Stimulated activated CD4-positive, alpha-beta T cell treated with anti-CD3 and anti-CD28 coated beads, Interleukin-12 subunit alpha, Interleukin-12 subunit beta, amount 100 ng/mL, for 24 hours (primary cell): ENCODE measurements at places on chromosomes 11 and 22.

GRCh38 chr11:119782006-119782738, 53.2 kb upstream of the NECTIN1 start:
- DNase-seq: no peak

DNA sequence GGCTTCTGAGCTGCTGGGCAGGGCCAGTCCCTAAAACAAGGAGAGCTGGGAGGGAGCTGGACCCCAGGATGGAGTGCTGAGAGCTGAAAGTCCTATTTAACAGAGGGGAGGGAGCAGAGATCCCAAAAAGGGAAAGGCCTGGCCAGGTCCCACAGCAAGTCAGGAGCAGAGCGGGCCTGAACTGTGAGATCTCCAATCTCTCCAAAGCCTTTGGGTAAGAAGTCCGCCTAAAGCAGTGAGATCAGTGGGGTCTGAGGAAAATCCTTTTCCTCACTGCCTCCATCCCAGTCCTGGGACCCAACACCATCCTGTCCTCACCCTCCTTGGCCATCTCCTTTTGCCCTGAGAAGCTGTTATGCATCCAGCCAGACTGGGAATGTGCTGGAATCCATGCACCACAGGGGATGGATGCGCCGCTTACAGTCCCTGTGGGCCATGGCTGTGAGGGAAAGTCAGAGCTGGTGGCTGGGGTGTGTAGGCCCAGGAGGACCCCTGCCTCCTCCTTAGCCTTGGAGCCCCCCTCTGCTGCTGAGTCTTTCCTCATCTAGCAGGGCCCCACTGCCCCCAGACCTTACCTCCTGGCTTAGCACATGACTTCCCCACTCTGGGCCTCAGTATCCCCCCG, 8.6 kb downstream of the LRRC75B start:
- DNase-seq: no peak

GRCh38 chr11:35525501-35526175, at the start of gene PAMR1:
PAMR1 (minus strand) TSS chr11:35525616; CDS start chr11:35525585, 31 bp downstream.
- DNase-seq: no peak

DNA sequence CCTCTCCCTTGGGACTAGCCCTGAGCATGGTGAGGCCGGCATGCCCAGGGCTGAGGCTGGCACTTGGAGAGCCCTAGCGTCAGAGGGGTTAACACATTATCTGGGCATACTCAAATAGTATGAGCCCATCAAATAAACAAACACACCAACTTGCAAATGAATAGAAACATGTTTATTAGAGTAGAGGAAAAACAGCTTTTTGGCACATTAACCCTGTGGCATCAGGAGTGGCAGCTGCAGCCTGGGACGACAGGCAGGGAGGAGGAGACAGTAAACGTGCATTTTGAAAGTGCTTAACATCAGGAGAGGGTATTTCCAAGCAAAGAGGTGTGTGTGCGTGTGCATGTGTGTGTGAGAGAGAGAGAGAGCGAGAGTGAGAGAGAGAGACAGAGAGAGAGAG, 684.9 kb downstream of the NTM start:
- DNase-seq: no peak

GRCh38 chr11:2913019-2913431, 16.2 kb downstream of the PHLDA2 start:
- DNase-seq: no peak

- no peak for DNase-seq
These were observed 48.0 kb upstream of the NARS2 start for GRCh38 chr11:78622666-78623065.

- no peak for DNase-seq
These were observed 13.8 kb upstream of the IFITM3 start for GRCh38 chr11:334264-334994.

GRCh38 chr11:63922673-63923192, 5.8 kb upstream of the RCOR2 start:
- DNase-seq: no peak

- no peak for DNase-seq
These were observed 41.8 kb downstream of the BARX2 start for GRCh38 chr11:129417458-129417857.

DNA sequence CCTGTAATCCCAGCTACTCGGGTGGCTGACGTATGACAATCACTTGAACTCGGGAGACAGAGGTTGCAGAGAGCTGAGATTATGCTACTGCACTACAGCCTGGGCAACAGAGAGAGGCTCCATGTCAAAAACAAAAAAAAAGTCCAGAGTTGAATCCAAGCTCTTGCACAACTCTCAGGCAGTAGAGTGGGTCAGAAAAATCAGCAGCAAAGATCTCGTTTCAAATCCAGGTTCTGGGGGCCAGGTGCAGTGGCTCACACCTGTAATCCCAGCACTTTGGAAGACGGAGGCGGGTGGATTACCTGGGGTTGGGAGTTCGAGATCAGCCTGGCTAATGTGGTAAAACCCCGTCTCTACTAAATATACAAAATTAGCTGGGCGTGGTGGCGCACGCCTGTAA, 24.9 kb downstream of the CLPB start:
- no peak for DNase-seq

DNA sequence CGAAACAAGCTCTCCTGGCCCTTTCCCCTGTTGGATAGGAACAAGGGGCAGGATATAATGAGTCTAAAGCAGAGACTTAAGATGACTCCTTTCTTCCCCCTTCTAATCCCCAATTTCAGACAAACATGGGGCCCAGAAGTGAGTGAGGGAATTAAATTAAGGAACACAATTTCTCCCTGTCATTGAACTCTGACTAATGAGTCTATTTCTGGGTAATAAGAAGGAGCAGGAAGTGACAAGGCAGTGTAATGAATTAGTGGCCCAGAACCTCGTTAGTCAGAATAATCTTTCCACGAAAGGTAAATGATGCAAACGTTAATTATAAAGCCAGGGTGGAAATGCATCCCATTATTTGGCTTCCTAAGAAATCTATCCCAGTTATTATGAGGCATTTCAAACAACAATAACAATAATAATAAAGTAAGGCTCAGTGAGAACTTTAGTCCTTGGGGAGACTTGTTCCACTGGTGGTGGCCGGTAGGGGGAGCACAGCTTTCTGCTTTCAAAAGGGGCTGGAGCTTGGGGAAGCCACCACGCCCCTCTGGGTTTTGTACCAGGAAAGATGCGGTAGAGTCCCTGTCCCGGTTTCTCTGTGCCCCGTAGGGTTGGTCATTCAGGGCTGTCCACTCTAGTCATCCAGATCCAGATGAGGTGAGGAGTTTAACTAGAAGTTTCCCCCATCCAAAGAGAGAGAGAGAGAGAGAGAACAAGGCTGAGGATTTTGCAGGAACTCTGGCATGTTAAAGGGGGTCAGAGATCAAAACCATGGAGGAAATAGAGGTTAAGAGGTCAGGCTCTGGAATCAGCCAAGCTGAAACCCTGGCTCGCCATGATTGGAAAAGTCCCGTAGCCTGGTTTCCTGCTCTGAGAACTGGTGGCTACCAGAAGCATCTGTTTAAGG, 298.3 kb downstream of the NTM start:
- no peak for DNase-seq

DNA sequence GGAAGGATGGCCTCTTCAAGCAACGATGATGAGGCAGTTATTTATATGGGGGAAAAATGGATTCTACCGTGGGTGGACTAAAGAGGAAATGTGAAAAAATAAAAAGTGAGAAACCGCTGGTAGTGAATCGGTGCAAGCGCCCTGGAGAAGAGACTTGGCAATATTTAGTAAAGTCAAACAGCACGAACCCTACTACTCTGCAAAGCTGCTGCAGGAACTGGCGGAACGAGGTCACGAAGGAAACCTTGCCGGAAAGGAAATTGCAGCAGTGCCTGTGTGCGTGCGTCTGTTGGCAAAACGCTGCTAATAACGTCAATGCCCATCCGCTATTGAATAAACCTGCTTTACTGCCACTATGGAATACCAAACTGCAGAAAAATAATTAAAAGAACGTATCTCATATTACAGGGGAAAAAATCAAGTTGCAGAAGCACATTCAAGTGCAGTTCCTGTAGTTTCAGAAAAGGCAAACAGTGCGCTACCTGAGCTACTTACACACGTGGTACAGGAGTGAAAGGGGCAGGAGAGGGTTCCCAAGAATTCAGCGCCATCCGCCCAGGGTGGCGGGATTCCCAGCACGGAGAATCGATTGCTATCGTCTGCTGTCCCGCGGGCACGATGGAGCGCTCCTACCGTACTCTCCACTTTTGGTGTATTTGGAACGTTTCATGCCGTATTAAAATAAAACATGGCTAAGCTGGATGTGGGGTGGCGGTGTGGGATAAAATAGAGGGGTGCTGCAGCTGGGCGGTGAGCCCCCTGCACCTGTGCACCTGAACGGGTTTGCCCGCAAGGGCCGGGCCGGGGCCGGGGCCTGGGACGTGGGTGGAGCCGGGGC, 585 bp upstream of the NADSYN1 start:
- DNase-seq: peak; percentile 34

DNA sequence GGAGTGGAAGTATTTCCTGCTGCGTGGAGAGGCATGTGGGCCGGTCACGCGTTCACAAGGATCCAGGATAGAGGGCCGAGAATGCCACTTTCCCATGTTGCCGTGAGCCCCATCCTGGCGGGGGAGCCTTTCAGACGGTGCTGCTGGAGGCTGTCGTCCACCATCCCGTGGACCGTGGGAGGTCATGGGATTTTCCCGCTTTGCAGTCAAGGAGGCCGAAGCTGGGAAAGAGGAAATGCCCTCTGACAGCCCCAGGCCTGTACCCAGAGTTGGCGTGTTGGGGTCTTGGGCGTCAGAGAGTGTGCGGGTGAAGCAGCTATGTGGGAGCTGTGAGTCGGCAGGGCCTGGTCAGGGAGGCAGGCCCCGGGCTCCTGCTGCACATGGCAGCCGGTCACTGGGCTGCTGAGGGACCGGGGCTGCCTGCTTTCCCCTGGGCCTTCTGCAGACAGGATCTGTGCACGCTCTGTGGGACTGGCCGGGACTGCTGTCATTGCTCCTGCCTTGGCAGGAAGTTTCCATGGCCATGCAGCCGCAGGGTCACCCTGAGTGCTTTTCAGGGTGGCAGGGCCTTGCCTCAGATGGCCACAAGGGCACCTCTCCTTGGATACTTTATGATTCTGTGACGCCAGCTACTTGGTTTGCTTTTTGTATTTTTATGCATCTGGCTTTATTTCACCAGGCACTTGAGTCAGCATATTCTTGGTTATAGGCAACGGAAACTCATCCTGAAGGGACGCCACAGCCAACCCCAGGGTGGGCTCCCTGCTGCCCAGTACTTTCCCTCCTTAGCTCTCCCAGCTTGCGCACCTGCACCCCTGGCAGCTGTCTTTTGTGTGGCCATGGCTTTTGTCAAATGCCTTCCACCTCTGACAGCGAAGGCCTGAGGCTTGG, 52.4 kb downstream of the AP2A2 start:
- no peak for DNase-seq

- DNase-seq: no peak
These were observed 98.3 kb downstream of the FBXO7 start for GRCh38 chr22:32572741-32573500.

DNA sequence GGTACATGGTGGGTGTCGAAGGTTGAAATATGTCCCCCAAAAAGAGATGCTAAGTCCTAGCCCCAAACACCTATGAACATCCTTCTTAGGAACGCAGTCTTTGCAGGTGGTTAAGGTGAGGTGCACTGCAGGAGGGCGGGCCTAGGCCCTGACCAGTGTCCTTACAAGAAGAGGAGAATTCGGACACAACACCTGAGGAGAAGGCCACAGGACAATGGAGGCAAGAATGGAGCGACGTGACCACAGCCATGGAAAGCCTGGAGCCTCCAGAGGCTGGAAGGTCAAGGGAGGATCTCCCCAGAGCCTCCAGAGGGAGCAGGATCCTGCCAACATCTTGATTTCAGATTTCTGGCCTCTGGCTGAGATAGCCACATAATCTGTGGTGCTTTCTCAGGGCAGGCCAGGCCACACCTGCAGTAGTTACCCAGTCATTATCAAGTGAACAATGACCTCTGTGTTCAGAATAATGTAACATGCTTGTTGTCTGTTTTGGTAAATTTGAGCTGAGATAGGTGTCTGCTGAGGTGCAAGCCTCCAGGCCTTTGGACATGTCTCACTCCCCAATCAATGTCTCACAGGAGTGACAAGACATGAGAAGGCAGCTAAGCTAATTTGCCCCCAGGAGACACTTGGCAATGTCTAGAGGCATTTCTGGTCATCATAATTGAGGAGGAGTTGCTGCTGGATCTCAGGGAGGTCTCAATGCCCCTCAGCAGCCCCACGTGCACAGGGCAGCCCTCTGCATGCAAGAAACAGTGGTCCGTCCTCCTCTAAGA, 498.9 kb downstream of the BRD1 start:
- no peak for DNase-seq

GRCh38 chr11:125886997-125887372, 483 bp upstream of the HYLS1 start:
- peak; percentile 25 for DNase-seq

DNA sequence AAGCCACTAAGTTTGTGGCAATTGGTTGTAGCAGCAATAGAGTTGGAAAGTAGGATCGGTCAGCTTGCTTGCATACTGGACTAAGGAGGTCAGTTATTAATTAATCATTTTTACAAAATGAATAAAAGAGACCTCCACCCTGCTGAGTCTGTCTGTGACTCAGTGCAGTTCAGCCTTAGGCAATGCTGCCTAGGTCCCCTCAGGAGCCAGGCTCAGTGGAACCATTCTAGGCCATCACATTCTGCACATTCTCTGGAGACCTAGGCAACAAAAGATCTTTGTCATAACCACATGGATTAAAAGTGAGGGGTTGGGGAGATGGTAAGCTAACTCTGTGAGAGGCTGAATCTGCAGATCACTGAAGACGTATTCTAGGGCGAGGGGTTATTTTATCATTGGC, 178.7 kb upstream of the CADM1 start:
- DNase-seq: no peak

DNA sequence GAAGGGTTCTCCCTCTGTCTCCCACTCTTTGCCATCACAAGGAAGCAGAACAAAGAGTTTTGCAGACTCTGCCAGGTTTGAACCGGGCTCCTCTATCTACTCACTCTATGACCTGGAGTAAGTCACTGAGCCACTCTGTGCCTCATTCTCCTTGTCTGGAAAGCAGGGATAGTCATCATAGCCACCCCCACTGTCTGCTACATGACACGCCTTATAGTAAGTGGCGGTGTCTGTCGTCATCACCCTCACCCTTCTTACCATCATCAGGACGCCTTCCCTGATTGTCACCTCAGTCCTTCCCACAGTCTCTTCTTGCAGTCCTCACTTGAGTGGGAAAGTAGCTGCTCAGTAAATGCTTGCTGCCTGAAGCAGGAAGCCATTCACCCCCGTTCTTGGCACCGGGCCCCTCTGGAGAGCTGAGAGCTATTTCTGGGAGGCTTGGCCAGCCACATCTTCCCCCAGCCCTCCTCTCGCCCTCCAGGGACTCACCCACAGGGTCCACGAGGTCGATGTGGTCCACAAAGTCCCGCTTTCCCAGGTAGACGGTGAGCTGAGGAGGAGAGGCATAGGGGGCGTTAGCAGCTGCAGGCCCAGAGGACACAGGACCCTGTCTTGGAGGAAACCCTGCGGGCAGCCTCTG, 46.4 kb downstream of the TPBGL start:
- no peak for DNase-seq

DNA sequence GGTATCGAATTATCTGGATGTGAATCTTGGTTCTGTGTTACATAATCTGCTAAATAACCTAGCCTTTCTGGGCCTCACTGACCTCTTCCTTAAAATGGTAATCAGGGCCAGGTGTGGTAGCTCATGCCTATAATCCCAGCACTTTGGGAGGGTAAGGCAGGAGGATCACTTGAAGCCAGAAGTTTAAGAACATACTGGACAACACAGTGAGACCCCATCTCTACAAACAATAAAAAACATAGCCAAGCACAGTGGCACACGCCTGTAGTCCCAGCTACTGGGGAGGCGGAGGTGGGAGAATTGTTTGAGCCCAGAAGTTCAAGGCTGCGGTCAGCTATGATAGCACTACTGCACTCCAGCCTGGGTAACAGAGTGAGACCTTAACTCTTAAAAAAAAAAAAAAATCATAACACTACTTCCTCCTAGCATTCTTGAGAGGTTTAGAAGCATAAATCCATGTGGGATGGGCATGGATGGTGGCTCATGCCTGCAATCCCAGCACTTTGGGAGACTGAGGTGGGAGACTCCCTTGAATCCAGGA, 72.5 kb downstream of the C11orf65 start:
- DNase-seq: no peak
